ENCODE measurements at places on chromosomes 5 and 9.

DNA sequence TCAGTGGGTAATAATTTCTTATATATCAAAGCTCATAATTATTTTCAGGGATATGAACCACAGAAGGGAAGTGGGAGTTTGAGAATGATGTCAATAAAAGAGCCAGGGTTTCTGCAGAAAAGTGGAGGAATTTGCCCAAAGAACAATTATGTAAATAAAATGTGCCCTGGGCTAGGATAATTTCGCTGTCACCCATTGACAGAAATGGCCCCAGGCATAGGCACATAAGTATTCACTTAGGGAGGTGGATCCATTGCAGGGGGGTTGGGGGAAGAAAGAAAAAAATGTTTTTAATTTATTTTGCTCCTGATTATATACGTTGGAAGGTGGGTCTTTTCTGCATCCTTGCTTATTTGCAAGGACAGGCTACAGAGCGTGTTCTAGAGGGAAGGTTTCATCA is 135.1 kb upstream of the IRX2 start:
- DNase-seq: no peak

DNA sequence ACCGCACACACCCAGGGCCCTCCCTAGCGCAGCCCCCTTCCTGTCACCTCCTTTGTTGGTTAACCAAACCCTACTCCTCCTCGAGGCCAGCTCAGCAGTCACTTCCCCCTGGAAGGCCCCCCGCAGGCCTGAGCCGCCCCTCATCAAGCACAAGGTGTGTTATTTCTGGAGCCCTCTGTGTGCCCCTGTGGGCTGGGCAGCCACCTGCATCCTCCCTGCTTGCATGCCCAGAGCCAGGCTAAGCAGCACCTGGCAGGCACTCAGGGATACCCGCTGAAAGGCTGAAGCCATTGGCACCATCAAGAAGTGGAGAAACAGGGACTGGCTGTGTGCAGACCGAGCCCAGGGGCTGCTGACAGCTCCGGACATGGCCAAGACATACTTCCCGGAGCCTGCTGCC is 121.8 kb downstream of the ZNF354C start:
- DNase-seq: no peak

DNA sequence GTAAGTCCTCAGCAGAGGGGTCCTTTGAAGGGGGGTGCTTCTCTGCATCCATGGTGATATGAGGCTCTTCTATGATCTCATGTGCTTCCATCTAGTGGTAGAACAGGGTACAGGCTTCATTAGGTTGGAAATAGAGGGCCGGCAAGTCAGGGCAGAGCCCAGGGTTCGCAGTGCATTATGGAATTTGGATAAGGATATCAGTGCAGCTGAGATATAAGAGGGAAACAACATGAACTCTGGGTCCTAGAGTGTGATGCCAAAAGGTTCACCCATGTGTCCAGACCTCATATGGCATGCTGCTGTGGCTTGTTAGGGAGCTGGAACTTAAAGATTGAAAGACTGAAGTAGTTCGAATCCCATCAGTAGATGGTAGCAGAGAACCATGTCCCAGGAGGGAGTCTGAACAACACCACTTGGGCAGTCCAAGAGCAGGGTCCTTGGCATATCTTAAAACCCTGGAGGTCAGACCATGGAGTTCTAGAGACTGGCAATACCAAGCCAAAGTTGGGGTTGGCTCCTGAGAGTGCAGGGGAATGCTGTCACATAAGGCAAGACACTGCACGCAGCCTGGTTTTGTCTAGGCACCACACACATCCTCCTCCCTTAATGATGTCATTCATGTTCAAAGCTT is 2.3 kb downstream of the FAM221B start:
- DNase-seq: peak; percentile 23

GRCh38 chr5:132433141-132433540 is 57.4 kb downstream of the IRF1 start:
- DNase-seq: no peak

- no peak for DNase-seq
Observed at GRCh38 chr9:85569988-85570387, 171.8 kb downstream of the AGTPBP1 start.

DNA sequence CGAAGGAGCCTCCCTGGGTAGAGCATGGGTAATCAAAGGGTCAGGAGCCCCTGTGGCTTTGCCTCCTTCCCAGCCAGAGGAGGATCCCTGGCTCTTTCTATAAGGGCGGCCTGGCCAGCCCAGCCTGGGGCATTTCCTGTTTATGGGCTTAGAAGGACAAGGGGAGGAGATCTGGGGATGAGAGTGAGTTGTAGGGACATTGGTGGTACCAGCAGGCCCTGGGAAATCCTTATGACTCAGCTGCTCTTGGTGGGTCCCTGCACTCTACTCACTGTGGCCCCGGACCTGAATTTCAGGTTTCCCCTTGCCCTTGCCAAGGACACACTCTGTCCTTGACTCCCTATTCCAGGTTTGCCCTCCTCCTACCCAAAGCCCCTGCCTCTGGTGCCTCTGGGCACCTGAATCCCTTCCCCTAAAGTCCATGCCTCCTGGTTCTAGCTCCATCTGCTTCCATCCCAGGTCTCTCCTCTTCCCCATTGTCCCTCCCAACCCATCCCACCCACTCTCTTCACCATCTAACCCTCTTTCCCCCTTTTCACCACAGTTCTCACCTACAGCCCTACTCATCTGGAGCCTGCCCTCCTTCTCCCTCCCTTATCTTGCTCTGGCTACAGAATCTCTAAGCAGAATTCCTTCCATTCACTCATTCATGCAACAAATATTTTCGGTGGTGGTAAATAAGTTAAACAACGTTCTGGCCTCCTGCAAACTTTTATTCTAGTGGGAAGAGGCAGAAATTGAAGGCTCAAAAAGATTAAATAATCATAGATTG is 34.9 kb downstream of the PCDH1 start:
- DNase-seq: no peak

GRCh38 chr5:139851558-139851957 is 56.0 kb downstream of the PSD2 start:
- no peak for DNase-seq

GRCh38 chr9:102360846-102361245 is 622.4 kb upstream of the GRIN3A start:
- DNase-seq: no peak

- DNase-seq: no peak
Observed at GRCh38 chr9:123495731-123496130, 139.7 kb downstream of the CRB2 start.

- no peak for DNase-seq
Observed at GRCh38 chr5:126137891-126138280, 285.3 kb upstream of the GRAMD2B start.

Measured in activated gamma-delta T cell treated with Interleukin-2 at 50 U/mL for 16 hours (primary cell).